ENCODE measurements at places on chromosomes 3 and 15.

DNA sequence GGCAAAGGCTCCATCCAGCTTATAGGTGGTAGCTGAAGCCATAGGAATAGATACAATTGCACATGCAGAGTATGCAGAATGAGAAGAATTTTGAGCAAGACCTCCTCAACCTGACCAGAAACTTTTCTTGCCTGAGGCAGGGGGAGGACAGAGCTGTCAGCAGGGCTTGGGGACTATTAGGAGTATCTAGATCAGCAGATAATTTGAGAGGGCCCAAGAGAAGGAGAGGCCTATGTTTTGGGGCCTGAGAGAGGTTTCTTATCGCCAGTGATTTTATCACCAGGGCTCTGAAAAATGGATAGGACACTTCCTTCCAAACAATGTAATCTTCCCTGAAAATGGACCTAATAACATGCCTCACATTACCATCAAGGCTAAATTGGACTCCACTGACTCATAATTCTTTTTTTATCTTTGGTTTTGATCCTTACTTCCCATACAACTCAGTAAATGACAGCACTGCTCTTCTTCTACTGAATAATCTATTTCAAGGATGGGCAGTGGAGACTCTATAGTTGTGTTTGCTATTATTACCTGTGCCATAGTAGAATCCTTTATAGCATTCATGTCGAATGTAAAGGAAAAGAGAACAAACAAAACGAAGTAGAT, 15.8 kb upstream of the RAMAC start:
- DNase-seq, result no peak

DNA sequence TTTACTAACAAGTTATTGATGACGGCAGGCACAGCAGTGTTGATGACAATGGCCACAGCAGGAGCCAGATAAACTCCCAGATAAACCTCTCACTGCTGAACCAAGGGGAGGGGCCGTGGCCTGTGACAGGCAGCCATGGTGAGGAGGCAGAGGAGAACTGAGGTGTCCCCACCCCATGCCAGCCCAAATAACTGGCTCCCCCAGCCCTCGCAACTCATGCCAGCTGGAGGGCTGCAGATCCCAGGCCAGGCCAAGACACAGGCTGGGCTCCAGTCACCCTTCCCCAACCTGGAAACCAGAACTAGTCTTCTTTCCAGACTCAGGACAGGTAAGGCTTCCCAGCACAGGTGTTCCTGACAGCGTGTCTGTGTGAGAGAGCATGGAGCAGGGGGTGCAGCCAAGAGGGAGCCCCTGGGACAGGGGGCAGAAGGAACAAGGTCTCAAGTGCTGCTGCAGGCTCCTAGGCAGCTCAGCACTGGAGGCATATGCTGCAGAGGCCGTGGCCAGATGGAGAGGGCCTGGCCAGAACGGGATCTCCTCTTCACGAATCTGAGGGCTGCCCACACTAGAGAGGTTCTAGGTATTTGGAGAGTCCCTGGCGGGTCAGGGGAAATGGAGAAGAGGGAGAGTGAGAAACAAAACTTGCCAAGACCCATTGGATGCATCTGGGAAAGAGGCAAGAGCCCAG, 15.9 kb downstream of the PLA2G4F start:
- no peak for DNase-seq

DNA sequence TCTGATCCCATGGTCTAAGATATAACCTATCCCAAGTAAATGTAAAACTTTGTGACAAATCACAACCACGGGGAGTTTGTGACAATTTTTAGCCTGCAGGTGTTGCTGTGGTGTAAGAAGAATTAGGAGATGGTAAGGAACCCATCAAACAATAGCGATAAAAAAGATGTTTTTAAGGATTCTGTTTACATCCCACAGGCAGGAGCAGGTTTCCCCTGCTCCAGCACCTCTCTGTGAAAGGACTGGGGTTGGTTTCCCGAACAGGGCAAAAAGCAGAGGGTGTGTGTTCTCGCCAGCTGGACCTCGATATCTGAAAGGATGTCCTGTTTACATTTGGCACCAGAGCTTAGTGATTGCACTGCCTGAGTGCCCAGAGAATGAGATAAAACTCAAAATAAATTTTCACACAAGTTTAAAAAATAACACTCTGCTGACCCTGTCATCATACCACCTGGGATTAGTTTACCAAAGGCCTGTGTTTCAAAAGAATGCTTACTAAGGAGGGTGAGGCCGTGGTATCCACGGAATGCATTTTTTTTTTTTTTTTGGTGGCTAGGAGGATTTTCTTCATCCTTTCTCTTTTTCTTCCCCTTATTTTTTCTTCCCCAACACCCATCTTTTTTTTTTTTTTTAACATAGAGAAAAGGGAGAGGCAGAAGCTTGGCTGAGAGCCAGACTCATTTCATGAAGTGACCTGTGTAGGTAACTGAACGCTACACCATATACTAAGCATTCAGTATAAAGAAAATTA, 151.8 kb upstream of the DPH6 start:
- no peak for DNase-seq

GRCh38 chr15:68387381-68388143, 44.4 kb downstream of the ITGA11 start:
- DNase-seq, result no peak

- DNase-seq, result no peak
Observed at GRCh38 chr15:67370206-67370954, 115.8 kb downstream of the IQCH start.

GRCh38 chr3:51357856-51358255, 27.2 kb upstream of the MANF start:
- DNase-seq, result no peak

Measured in cerebellum (tissue), 4 donors.